Renal cortical epithelial cell (primary cell): ENCODE measurements at places on chromosomes 5 and 9. TPM values are rescaled to one million over a fixed set of nuclear protein-coding genes. Genes with fewer than 3 reads are reported as not detected.

The ERP44 gene
- 13.7 and 18.1 TPM in 2 replicates for total RNA-seq

The MARCOL gene
- not detected in 2 replicates for total RNA-seq

The MUSK gene
- total RNA-seq, result not detected in 2 replicates

The PLAC8L1 gene
- total RNA-seq, result not detected in 2 replicates

The ZNF454 gene
- 0.69 and 4.4 TPM in 2 replicates for total RNA-seq

The CCL27 gene
- total RNA-seq, result not detected in 2 replicates

GRCh38 chr5:15897656-15898055 lies 281.9 kb downstream of the MARCHF11 start:
- DNase-seq, result no peak

DNA sequence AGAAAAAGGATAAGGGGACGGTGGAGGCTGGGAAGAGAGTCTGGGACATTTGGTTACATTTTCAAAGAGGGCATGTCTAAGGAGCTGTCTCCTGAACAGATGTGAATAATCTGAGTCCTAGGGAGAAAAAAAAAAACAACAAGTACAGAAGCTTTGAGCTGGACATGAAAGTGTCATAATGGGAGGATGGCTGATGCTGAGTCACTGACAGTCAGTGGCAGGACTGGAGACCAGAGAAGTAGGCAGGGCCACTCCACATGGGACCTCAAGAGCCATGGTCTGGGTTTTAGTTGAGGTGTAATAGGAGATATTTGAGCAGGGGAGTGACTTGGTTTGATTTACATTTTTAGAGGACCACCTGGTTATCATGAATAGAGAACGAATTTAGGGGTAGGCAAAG lies 70.6 kb downstream of the DPYSL3 start:
- DNase-seq, result peak; percentile 33

GRCh38 chr5:171574376-171574775 lies 154.9 kb downstream of the FGF18 start:
- DNase-seq, result no peak

DNA sequence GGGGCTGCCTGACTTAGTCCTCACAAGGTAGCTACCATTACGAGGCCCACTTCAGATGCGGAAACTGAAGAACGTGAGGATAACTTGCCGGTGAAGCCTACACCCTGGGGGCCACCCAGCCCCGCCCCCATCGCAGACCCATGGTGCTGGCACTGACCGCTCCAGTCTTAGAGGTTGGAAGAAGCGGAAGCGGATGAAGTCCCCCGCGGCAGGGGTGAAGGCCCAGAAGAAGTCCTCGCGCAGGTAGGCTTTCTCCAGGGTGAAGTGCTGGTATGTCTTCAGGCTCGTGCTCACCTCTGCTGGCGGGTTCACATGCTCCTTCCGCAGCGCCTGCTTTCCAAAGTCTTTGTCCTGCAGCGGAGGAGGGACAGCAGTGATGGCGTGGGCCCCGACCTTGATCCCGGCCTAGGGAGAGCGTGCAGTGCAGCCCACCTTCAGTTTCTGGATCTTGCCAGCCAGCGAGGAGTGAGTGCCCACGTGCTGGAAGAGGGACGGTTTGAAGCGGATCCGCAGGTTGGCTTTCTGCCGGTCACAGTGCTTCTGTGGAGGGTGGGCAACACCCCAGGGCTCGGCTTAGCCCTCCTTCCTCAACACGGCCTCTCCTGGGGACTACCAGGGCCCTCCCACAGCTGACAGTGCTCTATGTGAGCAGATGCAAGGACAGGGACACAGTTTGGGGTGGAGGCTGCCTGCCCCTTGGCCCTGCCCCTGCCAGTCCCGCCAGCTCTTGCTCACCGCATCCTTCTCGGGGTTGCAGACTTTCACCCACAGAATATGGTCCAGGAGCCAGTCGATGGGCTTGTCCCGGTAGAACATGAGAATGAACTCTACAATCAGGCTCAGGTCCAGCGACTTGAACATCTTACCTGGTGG lies 5.2 kb downstream of the LTC4S start:
- no peak for DNase-seq

DNA sequence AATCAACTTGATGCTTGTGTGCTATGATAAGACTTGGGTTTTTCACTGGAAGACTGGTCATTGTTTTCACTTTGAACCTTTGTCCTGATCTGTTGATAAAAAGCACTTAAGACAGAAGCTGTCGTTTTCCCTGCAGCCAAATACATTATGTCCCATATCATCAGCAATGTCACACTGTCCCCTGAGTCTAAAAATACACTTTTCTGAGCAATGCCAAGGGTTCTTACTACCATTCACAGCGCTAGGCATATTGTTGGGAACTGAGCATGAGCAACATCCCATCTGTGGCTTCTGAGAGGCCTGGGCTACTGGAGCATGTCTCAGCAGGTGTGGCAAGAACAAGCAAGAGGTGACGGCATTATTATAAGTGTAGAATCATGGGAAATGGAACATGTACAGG lies 81.8 kb downstream of the SEMA6A start:
- peak; percentile 61 for DNase-seq

DNA sequence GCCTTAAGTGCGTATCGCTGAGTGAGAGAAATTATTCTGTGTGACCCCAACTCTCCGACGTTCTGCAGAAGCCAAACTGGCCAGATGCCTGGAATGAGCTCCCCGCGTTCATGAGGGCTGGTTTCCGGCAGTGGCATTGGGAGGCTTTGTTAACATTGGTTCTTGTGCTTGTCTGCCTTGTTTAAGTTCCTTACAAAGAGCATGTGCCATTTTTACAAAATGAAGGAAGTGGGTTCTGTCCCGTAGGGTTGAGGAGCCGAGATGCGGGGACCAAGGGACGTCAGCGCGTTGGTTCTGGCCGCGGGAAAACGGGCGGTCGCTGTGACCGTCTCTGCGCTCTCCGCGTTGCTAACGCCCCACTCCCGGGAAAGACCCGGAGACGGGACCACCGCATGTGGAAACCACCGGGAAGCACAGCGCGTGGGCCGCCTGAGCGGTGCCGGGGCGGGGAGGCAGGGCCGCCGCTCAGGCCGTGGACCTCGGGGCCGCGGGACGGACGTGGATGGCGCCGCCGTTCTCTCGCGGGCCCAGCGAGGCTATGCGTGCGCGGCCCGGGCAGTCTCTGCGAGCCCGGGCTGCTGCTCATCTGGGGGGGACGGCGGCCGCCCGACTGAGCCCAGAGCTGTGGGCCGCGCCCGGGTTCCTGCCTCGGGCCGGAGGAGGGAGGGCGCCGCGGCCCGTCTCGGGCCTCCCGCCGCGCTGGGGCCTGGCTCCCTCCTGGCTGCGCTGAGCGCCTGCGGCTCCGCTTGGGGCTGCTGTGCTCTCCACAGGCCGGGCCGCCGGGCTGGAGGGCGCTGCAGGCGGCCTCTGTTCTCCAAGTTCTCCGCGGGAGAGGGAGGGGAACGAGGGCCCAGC lies 13.4 kb downstream of the RABL6 start:
- DNase-seq, result no peak

GRCh38 chr5:166342402-166342801 lies 1949.0 kb upstream of the WWC1 start:
- no peak for DNase-seq

DNA sequence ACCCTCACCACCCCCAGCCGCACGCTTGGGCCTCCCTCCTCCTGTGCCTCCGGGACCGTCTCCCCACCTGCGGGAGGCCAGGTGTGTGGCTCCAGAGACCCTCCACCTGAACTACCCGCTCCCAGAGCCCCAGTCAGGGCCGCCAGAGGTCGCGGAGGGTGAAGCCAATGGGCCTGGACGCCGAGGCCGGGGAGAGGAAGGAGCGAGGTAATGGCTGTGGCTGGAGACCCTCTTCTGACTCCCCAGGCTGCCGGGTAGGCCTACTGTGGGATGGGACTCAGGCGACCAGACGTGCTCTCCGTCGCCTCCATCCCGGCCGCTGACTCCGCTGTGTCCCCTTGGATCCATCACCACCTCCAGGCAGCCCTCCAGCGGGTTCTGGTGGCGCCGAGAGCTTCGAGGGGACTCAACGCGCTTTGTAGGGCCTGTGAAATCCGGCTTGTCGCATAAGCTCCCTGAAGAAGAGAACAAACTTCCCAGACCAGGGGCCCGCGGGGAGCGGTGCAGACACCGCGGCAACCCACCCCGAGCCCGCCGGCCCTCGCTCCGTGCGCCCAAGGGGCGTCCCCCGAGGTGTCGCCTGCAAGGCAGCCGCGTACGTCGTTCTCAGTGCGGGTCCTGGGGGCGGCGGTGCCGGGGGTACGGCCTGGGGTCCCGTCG lies 12.6 kb downstream of the IRX2 start:
- no peak for DNase-seq

DNA sequence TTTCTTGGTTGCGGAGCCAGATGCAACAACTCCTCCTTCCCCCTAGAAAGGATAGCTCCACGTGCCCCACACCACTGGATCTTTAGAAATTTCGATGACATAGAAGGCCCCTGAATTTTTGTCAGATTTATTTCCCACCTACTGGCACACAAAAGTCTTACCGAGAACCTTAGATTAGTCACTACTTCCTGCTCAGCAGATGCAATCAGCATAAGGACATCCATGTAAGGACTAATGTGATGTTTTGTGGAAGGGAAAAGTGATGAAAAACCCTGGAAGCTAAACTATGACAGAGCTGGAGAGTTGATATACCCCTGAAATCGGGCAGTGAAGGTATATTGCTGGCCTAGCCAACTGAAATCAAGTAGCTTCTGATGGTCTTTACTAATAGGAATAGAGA lies 125.5 kb upstream of the NFIL3 start:
- DNase-seq, result no peak

- DNase-seq, result no peak
These were observed 247.9 kb downstream of the MSX2 start for GRCh38 chr5:174972291-174972690.

- peak; percentile 17 for DNase-seq
These were observed 40.7 kb upstream of the CTXN3 start for GRCh38 chr5:127608077-127608660.

DNA sequence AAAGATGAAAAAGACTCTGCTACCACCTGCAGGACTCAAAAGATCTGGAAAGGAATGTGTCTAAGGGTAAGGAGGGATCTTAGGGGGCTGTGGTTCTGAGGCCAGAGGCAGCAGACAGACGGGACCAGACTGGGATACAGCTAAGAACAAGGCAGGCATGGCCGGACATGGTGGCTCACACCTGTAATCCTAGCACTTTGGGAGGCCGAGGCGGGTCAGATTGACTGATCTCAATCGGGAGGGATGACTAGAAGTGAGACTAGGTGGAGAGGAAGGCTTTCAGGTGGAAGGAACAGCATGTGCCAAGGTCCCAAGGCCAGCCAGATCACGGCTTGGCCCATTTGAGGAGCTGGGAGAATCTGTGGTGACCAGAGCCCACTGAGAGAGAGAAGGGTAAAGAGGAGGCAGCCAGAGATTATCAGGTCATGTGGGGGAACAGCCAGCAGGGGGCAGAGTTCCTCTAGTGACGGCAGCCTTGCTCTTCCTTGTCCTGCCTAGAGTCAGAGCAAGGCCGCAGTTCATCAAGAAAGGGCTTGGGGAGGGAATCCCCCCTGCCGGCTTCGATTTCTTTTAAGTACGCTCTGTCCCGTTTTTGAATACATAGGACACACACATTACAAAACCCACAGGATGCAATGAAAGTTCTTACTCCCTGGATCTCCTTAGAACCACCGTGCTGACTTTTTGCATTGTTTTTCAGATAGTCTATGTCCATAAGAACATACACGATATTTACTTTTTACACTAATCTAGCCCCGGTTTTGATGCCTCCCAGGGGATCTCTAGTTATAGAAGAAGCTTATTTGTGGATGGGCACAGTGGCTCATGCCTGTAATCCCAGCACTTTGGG lies 2.6 kb upstream of the OLFML2A start:
- DNase-seq, result peak; percentile 45

GRCh38 chr9:133682818-133683585 lies 46.8 kb downstream of the DBH start:
- DNase-seq, result no peak

- peak; percentile 53 for DNase-seq
These were observed 47.0 kb upstream of the TGFBR1 start for GRCh38 chr9:99057665-99058625.

GRCh38 chr5:95060098-95060497 lies 224.8 kb downstream of the MCTP1 start:
- no peak for DNase-seq

DNA sequence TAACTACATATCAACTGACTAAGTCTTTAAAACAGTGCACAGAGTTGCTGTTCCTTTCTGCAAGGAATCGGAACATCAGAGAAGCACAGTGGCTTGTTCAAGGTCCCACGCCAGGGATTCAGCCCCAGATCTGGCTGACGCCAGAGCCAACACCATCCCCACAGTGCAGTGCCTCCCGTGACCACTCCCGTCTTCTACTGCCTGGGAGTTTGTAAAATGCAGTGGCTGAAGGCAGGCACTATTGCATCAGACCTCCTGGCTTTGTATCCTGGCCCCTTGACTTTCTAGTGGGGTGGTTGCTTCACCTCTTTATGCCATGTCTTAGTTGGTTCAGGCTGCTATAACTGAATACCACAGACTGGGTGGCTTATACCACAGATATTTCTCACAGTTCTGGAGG lies 131.0 kb downstream of the NSG2 start:
- no peak for DNase-seq

- DNase-seq, result no peak
These were observed 183.5 kb downstream of the CAVIN4 start for GRCh38 chr9:100761276-100761802.

DNA sequence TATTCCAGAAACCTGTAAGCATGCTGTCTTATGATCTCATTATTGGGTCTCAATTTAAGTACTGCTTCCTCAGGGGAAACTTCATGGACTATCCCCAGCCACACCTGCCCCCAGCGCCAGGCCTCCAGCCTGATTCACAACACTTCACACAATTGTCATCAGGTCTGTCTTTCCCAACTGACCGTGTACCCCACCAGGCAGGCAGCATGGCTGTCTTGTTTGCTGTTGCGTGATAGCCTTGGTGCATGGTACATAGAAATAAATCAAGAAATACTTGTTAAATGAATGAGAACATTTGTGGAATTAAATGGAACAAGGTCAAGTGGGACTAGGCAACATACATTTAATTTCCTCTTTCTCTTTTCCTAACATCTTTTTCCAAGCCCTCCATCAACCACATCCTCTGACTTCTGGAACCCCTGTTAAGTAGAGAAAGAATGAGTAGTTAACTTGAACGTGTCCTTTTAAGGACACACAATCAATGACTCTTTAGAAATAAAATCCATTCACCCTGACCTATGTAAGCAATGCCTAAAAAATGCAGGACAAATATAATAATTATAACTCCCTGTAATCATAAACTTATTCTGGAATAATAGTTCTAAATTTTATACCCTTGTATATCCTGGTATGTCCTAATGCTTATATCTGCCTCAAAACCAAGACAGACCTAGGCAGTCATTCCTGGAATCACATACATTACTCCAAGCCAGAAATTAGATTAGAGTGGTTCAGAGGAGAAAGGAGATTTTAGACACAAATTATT lies 17.2 kb upstream of the THG1L start:
- no peak for DNase-seq

DNA sequence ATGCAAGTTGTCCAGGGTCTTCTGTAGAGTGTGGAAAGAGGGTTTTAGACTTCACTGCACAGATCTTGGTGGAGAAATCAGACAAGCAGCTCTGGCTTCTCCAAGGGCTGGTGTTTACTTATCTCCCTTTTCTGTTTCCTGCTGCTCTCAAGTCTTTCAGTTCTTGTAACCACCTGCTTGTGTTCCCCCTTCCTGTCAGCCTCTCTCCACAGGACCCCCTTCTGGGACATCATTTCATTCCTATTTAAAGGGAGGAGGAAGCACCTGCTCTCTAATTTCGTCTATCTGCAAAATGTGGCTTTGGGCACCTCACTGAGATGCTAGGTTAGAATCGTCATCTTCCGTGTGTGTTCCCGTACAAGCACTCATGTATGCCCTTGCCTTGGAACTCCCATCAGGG lies 636.2 kb downstream of the MTRR start:
- no peak for DNase-seq
